ENCODE measurements at places on chromosomes 1 and 21. TPM values are rescaled to one million over a fixed set of nuclear protein-coding genes. Genes with fewer than 3 reads are reported as not detected.
A peak's percentile ranks its signal among the peaks of the same experiment; 100 is the strongest.

GRCh38 chr1:232726048-232726779 lies 79.0 kb upstream of the MAP10 start:
- DNase-seq: no peak

DNA sequence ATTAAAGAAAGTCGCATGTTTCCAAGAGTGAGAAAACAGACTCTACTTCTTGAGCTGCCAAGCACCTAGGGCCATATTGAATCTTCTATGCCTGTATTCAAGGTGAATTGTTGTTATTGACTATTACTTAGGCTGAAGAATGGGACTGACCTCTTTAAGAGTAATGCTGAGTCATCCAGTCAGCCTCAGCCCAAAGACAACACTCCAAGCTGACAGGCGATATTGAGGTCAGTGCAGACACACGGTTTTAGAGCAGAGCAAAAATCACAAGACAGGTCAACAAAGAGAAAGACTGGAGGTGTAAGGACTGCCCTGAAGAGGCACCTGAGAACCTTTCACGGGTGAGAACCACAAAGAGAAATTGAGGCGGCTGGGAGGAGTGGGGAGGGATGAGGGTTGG lies 146.9 kb downstream of the MIS18A start:
- no peak for DNase-seq

DNA sequence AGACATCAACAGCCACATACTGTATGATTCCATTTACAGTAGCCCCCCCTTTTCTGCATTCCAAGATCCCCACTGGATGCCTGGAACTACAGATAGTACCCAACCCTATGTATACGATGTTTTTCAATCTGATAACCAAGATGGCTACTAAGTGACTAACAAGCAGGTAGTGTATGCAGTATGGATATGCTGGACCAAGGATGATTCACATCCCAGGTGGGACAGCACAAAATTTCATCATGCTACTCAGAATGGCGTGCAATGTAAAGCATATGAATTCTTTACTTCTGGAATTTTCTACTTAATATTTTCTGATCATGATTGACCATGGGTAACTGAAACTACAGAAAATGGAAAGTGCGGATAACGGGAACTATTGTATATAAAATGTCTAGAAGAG lies 30.0 kb upstream of the MRPS6 start:
- DNase-seq: no peak

- peak; percentile 83 for DNase-seq
Observed at GRCh38 chr1:41728403-41729202, 190.1 kb downstream of the HIVEP3 start.

DNA sequence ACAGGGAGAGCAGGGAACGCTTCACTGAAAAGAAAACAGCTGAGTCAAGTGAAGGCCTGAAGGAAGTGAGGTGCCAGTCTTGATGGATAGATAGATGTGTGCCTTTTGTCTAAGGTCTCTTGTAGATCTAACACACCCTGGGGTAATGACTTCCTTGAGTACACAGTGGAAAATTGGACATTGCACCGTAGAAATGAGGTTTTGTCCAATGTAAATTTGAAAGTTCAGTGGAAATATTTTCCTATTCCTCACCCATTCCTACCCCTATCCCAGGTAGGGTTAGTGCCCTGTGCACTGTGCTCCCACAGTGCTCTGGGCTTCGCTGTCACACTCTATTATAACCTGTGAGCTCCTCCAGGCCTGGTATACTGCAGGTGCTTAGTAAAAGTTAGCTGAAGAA lies 24.3 kb downstream of the ZMYND12 start:
- no peak for DNase-seq

DNA sequence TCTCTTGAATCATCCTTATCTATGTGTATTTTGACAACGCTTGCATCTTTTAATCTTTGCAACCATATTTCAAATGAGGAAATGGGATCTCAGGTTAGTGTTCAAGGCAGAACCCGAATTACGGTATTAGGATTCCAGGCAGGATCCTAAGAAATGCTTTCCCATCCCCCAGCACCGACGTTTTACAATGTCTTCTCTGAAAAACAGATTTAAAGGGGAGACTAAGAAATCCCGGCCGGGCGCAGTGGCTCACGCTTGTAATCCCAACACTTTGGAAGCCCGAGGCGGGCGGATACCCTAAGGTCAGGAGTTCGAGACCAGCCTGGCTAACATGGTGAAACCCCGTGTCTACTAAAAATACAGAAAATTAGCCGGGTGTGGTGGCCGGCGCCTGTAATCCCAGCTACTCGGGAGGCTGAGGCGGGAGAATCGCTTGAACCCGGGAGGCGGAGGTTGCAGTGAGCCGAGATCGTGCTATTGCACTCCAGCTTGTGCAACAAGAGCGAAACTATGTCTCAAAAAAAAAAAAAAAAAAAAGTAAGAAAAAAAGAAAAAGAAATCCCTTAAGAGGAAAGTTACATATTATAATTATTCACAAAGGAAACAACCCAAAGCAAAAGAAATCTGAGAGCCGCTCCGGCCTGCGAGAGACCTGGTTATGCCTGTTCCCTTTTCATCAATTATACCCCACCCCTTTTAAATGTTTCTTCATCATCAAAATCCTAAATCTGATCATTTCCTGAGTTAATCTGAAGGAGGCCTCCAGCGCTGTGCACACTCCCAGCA lies 801 bp upstream of the GORAB start:
- DNase-seq: peak; percentile 13

DNA sequence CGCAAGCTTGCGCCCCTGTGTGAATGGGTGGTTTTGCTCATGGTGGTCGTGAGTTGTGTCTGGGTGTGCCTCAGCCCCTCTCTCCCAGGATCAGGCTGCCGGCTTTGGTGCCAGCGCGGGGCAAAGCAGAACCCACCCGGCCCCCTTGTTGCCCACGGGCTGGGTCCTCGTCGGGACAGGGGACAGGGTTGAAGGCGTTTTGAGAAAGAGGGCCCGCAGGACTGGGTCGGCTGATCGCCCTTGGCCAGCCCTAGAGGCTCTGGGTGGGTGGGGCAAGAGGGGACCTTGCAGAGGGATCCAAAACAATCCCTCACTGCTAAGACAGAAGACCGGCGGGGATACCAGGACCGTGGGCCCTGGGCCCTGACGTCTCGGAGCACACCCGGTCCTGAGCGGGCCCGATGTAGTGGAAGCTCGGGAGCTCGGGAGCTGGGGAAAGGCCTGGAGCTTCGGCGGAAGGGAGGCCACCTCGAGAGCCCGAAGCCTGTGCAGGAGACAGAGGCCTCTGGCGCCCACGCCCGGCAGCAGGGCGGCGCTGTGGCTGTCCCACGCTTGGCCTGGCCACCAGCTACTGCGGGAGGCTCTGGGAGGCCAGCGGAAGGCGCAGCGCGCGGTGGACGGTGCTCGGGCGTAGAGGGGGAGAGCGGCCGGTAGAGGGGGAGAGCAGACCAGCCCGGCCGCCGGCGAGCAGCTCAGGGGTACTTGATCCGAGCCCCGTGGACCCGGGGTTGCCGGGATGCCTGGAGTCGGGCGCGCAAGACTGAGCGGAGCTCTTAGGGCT lies 2.8 kb upstream of the ZNF678 start:
- no peak for DNase-seq

DNA sequence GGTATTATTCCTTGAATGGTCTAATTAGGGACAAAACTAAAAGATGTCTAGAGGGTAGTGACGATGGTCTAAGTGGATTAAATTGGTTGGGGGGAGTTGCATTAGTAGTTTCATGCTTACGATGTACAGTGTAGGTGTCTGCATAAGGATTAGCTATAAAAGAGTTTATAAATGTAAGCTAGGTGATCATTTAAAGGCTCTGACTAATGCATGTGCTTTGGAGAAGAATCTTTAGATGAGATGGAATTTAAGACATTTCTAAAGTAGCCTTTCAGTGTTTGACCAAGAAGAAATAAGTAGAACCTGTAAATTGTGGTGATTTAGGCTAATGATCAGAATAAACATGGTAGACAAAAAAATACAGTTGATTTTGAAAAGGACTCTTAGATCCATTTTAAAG lies 7.4 kb downstream of the SYT14 start:
- DNase-seq: no peak

DNA sequence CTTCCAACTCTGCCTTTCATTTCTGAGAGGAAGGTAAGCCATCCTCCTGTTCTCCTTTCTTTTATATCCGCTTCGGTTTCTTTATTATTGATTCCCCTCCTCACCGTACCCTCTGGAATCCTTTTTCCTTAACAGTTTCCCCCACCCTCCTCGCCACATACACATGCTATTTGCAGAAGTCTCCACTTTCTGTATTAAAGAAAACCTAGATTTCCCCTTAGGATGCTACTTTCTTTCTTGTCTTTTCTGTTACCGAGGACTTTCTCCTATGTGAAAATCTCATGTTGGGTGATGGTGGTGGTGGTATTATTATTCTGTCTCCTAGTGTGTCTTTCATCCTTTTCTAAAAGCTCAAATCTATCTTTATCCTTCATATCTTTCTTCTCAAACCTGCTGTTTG lies 62.3 kb downstream of the AK4 start:
- no peak for DNase-seq

DNA sequence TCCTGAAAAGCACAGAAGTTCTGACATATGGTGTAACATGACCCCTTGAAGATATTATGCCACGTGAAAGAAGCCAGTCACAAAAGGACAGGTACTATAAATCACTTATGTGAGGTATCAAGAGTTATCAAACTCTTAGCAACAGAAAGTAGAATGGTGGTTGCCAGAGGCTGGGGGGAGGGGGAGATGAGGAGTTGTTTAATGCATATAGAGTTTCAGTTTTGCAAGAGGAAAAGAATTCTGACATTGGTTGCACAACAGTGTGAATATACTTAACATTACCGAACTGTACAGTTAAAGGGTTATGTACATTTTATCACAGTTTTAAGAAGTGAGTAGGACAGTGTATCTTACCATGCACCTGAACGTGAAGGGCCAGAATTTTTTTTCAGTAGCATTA lies 80.0 kb downstream of the USP25 start:
- DNase-seq: peak; percentile 26

- DNase-seq: peak; percentile 41
Observed at GRCh38 chr1:182035097-182035770, 26.3 kb downstream of the ZNF648 start.

GRCh38 chr1:183812686-183813569 lies 8.0 kb downstream of the RGL1 start:
- DNase-seq: no peak

DNA sequence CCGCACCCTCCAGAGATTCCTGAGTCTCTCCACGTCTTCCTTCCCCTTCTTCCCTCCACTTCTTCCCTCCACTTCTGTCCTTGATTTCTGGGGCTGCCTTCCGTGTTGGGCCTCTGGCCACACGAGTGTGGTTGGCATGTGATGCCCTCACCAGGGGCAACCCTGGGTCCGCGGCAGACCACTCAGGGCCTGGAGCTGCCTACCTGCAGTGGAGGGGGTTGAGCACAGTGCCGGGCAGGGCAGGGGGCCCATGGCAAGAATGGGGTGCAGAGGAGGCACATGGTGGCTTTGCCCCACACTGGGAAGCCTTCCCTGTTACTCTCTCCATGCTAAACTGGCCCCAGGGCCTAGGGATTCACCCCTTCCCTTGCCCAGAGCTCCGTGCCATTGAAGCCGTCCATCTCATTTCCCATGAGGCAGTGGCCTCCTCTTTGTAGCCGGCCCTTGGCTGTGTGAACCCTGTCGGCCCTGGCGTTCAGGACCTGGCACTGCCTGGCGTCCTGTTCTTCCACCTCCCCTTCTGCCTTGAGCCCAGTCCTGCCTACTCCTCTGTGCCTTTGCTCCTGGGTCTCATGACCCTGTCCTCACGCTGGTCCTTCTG lies 13.4 kb downstream of the RRP1 start:
- DNase-seq: no peak

DNA sequence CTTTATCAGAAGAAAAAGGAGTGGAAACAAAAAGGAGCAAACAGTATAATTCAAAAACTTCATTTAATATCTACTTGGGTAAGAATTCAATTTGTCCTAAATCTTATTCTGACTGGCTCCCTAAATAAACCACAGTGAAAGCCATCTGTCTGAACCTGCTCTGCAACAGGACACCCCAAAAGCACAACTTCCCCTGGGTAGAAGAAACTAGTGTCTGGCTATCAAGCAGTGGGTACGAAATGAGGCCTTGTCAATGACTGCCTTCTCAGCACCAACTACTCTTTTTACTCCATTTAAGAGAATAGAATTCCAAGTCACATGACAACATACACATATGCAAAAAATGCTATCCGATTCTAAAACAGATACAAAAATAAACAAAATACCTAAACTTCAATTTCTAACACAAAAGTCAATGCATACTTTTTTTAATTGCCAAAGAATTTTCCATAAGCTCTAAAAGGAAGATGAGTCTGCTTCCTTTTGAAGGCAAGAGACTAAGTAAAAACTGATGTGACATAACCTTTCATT lies 206.8 kb downstream of the SLC45A1 start:
- DNase-seq: no peak

GRCh38 chr1:203464226-203464625 lies 11.4 kb upstream of the PRELP start:
- DNase-seq: no peak

GRCh38 chr1:167404161-167404888 lies 114.0 kb downstream of the CD247 start:
- no peak for DNase-seq

DNA sequence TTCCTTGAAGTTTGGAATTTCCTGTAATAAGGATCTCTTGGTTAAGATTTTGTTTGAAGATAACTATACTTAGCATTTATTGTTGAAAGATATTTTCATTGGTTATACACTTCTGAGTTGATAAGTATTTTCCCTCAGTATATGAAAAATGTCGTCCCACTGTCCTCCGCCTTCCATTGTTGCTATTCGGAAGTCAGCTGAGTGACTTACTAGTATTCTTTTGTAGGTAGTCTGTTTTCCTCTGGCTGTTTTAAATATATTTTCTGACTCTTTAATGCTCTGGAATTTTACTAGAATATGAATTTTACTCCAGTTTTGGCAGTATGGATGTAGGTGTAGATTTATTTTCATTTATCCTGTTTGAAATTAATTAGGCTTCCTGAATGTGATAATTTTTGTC lies 498.7 kb upstream of the NFIA start:
- no peak for DNase-seq

DNA sequence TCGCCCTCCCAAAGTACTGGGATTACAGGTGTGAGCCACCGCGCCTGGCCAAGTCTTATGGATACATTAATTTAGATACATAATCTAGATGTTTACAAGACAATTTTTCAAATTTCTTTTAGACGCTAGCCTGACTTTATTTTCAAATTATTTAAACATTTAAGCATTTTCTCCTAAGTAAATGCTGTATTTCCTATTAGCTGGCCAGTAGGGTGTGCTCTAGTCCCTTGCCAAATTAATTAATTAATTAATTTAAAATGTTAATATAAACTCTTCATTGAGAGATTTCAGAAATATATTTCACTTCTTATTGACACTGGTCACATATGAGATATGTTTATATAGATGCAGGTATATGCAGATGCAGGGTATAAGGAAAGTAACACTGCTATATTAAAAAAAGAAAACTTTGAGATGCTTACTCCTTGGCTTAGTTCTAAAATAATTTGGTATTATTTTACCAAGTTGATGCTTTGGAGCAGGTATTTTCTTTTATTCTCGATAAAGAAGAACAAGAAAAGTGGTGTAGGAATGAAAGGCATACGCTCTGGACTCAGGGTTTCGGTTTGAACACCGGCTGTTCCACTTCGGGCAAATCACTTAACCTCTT lies 5.2 kb upstream of the ERRFI1 start:
- DNase-seq: peak; percentile 29

TSSK3 gene
- total RNA-seq: 1.6 TPM

RGS4 gene
- total RNA-seq: not detected

OR2L8 gene
- total RNA-seq: not detected

LDLRAD1 gene
- not detected for total RNA-seq

OR2L13 gene
- total RNA-seq: not detected

RXFP4 gene
- total RNA-seq: not detected

SPATA17 gene
- total RNA-seq: 0.14 TPM

SPATC1L gene
- total RNA-seq: 13.0 TPM

Measured in activated CD4-positive, alpha-beta T cell treated with anti-CD3 and anti-CD28 coated beads for 36 hours (primary cell).